ENCODE measurements at places on chromosomes 1 and 21. TPM values are rescaled to one million over a fixed set of nuclear protein-coding genes. Genes with fewer than 3 reads are reported as not detected.

Gene FAM72C
- not detected for total RNA-seq

GRCh38 chr1:23496490-23497181, 12.7 kb upstream of the ASAP3 start:
- no peaks in the 10 kb centered on the region for H3K36me3 ChIP-seq
- H3K27ac ChIP-seq = no peak overlapping the region
- H3K4me3 ChIP-seq = no peak overlapping the region
- no peak for DNase-seq
- no peaks in the 10 kb centered on the region for H3K27me3 ChIP-seq

GRCh38 chr1:117077267-117077666, 17.1 kb downstream of the TTF2 start:
- H3K4me1 ChIP-seq = no peaks in the 10 kb centered on the region
- H3K4me3 ChIP-seq = no peak overlapping the region
- peaks cover 81% of the 10 kb centered on the region for H3K36me3 ChIP-seq
- DNase-seq = no peak

Gene ESRRG
- not detected for total RNA-seq

DNA sequence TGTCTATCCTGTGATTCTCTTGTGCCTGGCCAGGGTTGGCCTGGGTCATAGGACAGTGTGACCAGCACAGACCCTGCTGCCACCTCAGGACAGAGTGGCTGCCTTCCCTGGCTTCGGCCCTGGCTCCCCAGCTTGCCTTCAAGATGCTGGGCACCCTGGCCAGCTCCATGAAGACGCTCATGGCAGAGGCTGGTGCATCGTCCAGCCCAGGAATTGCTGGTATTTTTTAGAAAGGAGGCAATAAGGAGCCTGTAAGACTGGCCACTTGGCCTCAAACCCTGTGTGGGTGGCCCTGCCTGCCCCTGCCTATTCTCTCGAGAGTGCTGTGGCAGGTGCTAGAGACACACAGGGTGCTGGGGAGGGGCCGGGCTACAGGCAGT, 70.4 kb upstream of the ACTRT2 start:
- H3K27ac ChIP-seq = no peak overlapping the region
- no peaks in the 10 kb centered on the region for H3K36me3 ChIP-seq
- H3K27me3 ChIP-seq = no peaks in the 10 kb centered on the region
- no peak overlapping the region for H3K4me3 ChIP-seq
- DNase-seq = no peak

DNA sequence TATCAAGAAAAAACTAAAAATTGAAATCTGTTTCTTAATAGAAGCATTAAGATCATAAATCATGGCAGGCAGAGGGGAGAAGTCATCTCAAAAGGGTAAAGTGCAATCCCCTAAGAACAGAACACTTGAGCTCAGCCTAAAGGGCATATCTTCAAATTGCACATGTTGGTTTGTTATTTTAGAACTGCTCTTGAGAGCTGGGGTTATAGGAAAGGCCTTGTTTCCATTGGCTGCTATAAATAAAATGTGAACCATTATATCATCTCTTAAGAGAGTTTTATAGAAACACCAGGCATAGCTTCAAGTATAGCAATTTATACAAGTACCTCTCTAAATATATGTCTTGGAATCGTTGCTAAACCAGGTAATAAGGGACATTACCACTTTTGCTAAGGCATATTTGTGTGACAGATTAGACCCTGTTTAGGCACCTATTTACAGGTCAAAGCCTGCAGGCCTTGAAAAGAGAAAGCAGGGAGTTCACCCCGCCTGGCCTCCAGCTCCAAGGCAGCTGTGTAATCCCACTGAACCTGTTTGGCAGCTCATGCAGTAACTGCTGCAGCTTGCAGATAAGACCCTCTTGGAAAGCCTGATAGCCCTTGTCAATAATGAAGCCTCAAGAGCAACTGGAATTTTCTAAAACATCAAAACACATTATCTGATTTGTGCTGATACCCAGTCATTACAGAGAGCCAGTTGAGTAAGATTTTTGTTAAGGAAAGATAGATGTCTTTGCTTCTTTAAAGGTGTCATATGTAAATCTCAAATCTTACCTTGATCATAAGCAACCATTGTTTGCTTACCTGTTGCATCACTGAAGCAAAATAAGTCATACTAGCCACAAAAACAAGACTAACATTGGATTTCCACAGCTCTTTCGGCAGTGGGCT, 24.2 kb upstream of the SYDE2 start:
- no peaks in the 10 kb centered on the region for H3K27me3 ChIP-seq
- H3K4me1 ChIP-seq = no peaks in the 10 kb centered on the region
- H3K27ac ChIP-seq = no peak overlapping the region
- no peak for DNase-seq
- no peak overlapping the region for H3K4me3 ChIP-seq
- no peaks in the 10 kb centered on the region for H3K36me3 ChIP-seq

Gene DMBX1
- 0.13 TPM for total RNA-seq

GRCh38 chr1:86848654-86849053, 65.3 kb downstream of the SELENOF start:
- no peaks in the 10 kb centered on the region for H3K27me3 ChIP-seq
- H3K36me3 ChIP-seq = no peaks in the 10 kb centered on the region
- no peak overlapping the region for H3K4me3 ChIP-seq
